ENCODE measurements at places on chromosomes 6 and 20. TPM values are rescaled to one million over a fixed set of nuclear protein-coding genes. Genes with fewer than 3 reads are reported as not detected.

WFDC10B gene
- not detected for total RNA-seq

CLIC5 gene
- total RNA-seq: not detected

UBD gene
- not detected for total RNA-seq

CST11 gene
- not detected for total RNA-seq

MCHR2 gene
- total RNA-seq: not detected

AVP gene
- total RNA-seq: not detected

CDC5L gene
- total RNA-seq: 27.2 TPM

C6orf52 gene
- not detected for total RNA-seq

SYTL3 gene
- 10.5 TPM for total RNA-seq

LINC00237 gene
- not detected for total RNA-seq

SLC35D3 gene
- not detected for total RNA-seq

KCNQ5 gene
- 2.6 TPM for total RNA-seq

HLA-DQB1 gene
- not detected for total RNA-seq

LIN28B gene
- total RNA-seq: not detected

COL9A1 gene
- not detected for total RNA-seq

HSPA1A gene
- 52.8 TPM for total RNA-seq

HTR1B gene
- under 0.01 TPM for total RNA-seq

CCN2 gene
- total RNA-seq: 15.9 TPM

TMEM244 gene
- total RNA-seq: not detected

GSTA3 gene
- total RNA-seq: not detected

RHAG gene
- total RNA-seq: not detected

HEY2 gene
- total RNA-seq: 0.25 TPM

NRSN1 gene
- total RNA-seq: not detected

OVOL2 gene
- not detected for total RNA-seq

HCK gene
- not detected for total RNA-seq

IMPG1 gene
- not detected for total RNA-seq

PRDM1 gene
- 1.4 TPM for total RNA-seq

TFAP2A gene
- not detected for total RNA-seq

CD93 gene
- 2.0 TPM for total RNA-seq

GMDS gene
- total RNA-seq: 30.8 TPM

PI3 gene
- not detected for total RNA-seq

HLA-DOB gene
- total RNA-seq: not detected

SCRT2 gene
- not detected for total RNA-seq

DEFB128 gene
- total RNA-seq: not detected

ELOVL2 gene
- 0.16 TPM for total RNA-seq

PCSK2 gene
- total RNA-seq: not detected

MAFB gene
- total RNA-seq: 42.8 TPM

LSM14B gene
- 31.0 TPM for total RNA-seq

TMEM14B gene
- 98.1 TPM for total RNA-seq

PRPH2 gene
- total RNA-seq: 0.72 TPM

PRKN gene
- 2.0 TPM for total RNA-seq

ZNF165 gene
- 0.45 TPM for total RNA-seq

FAM110A gene
- total RNA-seq: 5.4 TPM

EPPIN gene
- total RNA-seq: not detected

DZANK1 gene
- total RNA-seq: 1.5 TPM

SEMG1 gene
- total RNA-seq: not detected

THEMIS gene
- under 0.01 TPM for total RNA-seq

PI16 gene
- total RNA-seq: 1.5 TPM

EDN1 gene
- 7.4 TPM for total RNA-seq

CFAP61 gene
- total RNA-seq: 0.18 TPM
